Right lung (tissue), 10 donors: ENCODE measurements at places on chromosomes 6 and 20. TPM values are rescaled to one million over a fixed set of nuclear protein-coding genes. Genes with fewer than 3 reads are reported as not detected.

The CHRNA4 gene
- 2.5 TPM for polyA plus RNA-seq

The SLC22A3 gene
- 20.2 TPM for polyA plus RNA-seq

The ADGB gene
- 0.90 TPM for polyA plus RNA-seq

The AGPAT4 gene
- 11.6 TPM for polyA plus RNA-seq

- no peak for DNase-seq
Measured at GRCh38 chr6:33504486-33504885, 50.1 kb downstream of the ZBTB9 start.
